C1 segment of cervical spinal cord (tissue), 14 donors: ENCODE measurements at places on chromosomes 11 and 22.

GRCh38 chr11:113174882-113175281 is 139.5 kb upstream of the TTC12 start:
- DNase-seq, result no peak

DNA sequence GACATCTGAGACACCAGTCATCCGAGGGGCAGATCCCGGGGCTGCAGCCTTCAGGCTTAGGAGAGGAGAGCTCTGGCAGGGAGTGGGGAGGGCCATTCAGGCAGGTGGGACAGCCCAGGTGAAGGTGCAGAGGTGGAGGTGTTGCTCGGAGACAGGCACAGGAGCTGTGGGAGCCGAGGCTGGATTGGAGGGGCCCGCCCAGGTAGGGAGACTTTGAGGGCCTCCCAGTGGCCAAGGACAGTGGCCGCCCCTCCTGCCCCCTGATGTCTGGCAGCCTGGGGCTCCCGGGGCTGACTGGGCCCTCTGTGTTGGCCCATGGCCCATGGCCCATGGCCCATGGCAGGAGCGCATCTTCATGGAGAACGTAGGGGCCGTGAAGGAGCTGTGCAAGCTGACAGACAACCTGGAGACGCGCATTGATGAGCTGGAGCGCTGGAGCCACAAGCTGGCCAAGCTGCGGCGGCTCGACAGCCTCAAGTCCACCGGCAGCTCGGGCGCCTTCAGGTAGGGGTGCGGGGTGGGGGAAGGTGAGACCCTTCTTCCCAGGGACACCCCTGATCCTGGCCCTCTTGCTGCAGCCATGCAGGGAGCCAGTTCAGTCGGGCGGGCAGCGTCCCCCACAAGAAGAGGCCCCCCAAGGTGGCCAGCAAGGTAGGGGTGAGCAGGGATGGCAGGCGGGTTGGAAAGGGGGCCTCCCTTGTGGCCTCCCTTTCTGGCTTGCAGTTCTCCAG is 13.3 kb downstream of the TMEM258 start:
- DNase-seq, result no peak

DNA sequence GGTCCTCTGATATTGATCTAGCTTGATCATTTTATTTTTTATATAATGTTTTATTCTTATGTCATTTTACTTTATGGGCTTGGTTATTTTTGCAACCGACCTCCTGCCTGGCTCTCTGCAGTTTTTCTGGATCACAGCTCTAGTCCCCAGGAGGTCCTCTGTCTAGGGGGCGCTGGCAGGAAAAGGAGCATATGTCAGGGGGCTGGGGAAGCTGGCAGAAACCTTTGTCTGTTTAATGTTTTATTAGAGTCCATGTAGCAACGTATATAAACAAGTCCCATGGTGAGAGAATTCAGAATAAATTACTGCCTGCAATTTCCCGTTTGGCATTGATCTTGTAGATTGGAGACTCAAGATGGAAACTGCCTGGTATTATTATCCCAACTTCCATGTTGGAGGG is 133.5 kb upstream of the ZBED5 start:
- DNase-seq, result no peak

DNA sequence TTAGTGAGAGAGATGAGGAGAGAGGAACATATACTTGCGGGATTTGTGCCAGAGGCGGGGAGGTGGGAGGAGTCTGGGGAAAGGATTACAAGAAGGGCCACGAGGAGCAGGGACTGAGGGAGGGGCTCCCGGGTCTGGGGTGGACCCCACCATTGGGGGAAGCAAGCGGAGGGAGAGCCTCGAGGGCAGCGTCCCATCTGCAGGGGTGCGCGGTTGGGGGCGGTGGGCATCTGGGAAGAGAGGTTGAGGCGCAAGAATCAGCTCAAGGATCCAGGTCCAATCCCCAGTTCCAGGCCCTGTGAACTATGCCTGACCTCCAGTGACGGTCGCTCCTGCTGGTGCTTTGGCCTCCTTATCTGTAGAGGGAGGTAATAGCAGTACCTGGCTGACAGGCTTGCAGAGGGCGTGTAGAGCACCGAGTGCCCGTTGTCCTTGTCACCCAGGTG is 38.0 kb downstream of the ADAMTS15 start:
- no peak for DNase-seq

GRCh38 chr11:47398551-47398950 is 9.8 kb upstream of the SLC39A13 start:
- no peak for DNase-seq

DNA sequence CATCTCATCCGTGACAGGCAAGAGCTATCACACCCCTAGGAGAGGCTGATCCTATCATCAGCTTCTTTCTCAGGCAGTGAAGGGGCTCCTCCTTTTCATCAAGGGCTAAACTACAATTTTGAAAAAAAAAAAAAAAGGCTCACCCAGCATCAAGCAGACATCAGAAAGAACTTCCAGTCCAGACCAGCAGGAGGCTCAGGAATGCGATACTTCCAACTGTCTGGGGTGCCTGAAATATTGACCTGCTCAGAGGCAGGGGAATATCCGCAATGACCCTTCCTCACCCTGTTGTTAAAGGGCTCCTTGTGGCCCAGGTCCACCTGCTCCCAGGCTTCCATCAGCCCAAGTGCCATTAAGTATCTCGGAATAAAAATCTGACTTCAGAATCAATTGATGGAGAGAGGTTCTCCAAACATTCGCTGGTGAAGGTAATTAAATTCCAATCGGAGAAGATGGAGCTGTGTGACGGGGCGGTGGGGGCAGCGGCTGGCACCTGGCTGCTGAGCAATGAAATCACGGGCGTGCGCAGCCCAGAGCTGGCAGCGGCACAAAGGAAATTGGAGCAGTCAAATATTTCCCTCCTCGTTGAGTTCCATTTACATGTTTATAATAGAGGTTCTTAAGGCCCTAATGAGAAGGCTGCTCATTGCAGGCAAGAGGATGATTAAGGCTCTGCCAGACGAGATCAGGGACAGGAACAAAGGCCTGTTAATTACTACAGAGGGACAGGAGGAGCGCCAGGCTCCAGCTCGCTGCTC is 69.0 kb upstream of the THY1 start:
- DNase-seq, result no peak

DNA sequence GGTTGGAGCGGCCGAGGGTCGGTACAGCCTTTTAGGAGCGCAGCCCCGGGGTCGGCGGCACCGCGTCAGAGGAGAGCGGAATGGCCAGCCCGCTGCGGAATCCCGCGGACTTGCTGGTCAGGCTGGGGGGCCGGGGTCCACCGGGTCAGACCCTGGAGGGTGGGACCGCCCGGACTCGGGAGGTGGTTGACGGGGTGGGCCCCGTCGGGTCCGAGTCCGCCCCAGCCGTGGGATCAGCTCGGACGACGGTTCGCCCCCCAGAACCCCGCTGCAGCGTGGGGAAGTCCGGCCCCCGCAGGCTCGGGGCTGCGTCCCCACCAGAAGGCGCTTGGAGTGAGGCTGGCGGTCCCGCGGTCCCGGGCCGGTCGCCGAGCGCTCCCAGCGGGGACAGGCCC is 301 bp upstream of the ADM2 start:
- no peak for DNase-seq
